ENCODE measurements at places on chromosomes 13 and 19. TPM values are rescaled to one million over a fixed set of nuclear protein-coding genes. Genes with fewer than 3 reads are reported as not detected.

Gene PLA2G4C
- not detected for polyA plus RNA-seq

Gene CCNE1
- polyA plus RNA-seq = not detected

Gene IFNL1
- polyA plus RNA-seq = 4.8 TPM

Gene CD37
- 179 TPM for polyA plus RNA-seq

Gene SAMD1
- polyA plus RNA-seq = not detected

Gene APOE
- not detected for polyA plus RNA-seq

Gene HPN
- polyA plus RNA-seq = not detected

Gene KRTDAP
- polyA plus RNA-seq = not detected

Gene KLK4
- polyA plus RNA-seq = not detected

Gene ZNF571
- 4.5 TPM for polyA plus RNA-seq

Gene UBE2L5
- polyA plus RNA-seq = not detected

Gene PEG3
- not detected for polyA plus RNA-seq

GRCh38 chr19:1061987-1062386 lies 5.0 kb upstream of the ARHGAP45 start:
- H3K4me1 ChIP-seq = peaks cover 26% of the 10 kb centered on the region
- H3K27ac ChIP-seq = no peak overlapping the region
- H3K27me3 ChIP-seq = peaks cover 2% of the 10 kb centered on the region
- H3K4me3 ChIP-seq = no peak overlapping the region

DNA sequence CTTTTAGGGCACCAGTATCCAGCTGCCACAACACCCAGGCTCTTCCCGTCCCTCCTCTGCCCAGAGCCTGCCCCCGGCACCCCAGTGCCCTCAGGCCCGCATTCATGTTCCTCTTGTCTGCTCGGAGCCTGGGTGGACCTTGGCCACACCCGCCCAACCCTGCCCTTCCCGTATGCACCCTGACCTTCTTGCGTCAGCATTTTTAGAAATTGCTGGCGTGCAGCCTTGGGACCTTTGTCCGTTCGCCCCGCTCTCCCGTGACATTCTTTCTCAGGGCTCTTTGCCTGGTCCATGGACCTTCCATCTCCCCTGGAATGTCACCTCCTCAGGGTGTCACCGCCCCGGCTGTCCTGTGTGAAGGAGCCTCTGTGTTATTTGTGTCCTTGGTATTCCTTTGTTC lies 7.6 kb downstream of the NUCB1 start:
- DNase-seq = no peak
- H3K36me3 ChIP-seq = peaks cover 18% of the 10 kb centered on the region
- no peaks in the 10 kb centered on the region for H3K27me3 ChIP-seq
- H3K27ac ChIP-seq = no peak overlapping the region
- H3K4me1 ChIP-seq = peaks cover under 1% of the 10 kb centered on the region

DNA sequence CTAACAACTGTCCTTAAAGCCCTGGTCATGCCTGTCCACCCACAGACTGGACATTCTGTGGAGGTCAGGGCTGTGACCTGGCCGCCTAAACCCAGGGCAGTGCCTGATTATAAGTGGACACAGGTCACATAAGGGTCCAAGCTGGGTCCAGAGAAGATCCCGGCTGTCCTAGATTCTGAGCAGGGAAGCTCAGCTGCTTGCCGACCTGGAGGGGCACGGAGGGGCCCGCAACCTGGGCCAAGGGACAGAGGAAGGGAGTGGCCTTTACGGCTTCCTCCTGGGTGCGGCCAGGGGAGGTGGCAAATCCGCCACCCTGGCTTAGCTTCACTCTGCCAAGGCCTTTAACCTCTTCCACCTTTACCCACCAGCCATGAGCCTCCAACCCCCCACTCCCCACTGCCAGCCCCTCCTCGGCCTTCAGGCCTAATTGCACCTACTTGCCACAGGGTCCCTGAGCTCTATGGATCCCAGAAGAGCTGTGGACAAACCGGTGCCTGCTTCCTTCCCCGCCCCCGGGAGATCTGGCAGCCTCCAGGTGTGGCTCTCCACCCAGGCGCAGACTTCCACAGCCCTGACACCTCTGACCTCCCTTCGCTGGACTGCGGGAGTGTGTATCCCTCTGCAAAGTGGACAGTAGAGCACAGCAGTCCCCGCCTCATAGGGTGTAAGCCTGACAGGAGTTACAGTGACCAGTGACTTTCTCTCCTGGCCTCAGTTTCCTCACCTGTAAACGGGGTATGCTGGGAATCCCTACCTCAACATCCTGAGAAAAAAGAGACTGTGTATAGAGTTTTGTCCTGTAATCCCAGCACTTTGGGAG lies 1.7 kb downstream of the CD320 start:
- H3K4me3 ChIP-seq = peak overlapping the region; percentile 94
- peak overlapping the region; percentile 95 for H3K27ac ChIP-seq
- peaks cover 8% of the 10 kb centered on the region for H3K27me3 ChIP-seq

- H3K4me1 ChIP-seq = no peaks in the 10 kb centered on the region
- H3K27me3 ChIP-seq = no peaks in the 10 kb centered on the region
- no peak overlapping the region for H3K27ac ChIP-seq
- H3K36me3 ChIP-seq = no peaks in the 10 kb centered on the region
- DNase-seq = no peak
These were observed 162.3 kb downstream of the DACH1 start for GRCh38 chr13:71704656-71705055.

GRCh38 chr19:40590464-40591265 lies 10.5 kb upstream of the LTBP4 start:
- H3K36me3 ChIP-seq = peaks cover 18% of the 10 kb centered on the region
- no peak for DNase-seq
- peaks cover 17% of the 10 kb centered on the region for H3K4me1 ChIP-seq
- no peak overlapping the region for H3K4me3 ChIP-seq
- no peak overlapping the region for H3K27ac ChIP-seq

- peaks cover 32% of the 10 kb centered on the region for H3K4me1 ChIP-seq
- no peak overlapping the region for H3K27ac ChIP-seq
- no peaks in the 10 kb centered on the region for H3K36me3 ChIP-seq
- H3K27me3 ChIP-seq = peaks cover 12% of the 10 kb centered on the region
- no peak for DNase-seq
- peak overlapping the region; percentile 53 for H3K4me3 ChIP-seq
These were observed 4.8 kb downstream of the KLF16 start for GRCh38 chr19:1858412-1859081.

DNA sequence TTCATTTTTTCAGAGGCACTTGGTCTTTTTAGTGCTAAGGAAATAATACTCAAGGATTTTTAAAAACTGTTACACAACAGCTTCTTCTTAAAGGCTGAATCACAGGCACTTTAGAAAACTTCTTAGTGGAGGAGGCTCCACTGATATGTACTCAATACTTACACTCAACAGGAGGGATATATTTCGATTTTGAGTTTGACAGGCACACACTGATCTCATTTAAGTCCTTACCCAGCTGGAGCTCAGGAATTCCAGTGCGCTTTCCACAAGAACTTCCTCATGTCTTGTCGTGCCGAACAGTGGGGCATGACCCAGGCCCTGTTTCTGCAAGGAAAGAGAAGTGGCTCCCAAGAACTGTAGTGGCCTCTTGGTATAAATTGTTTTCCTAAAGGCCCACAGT lies 103.8 kb downstream of the RGCC start:
- DNase-seq = no peak
- H3K27ac ChIP-seq = no peak overlapping the region
- H3K4me3 ChIP-seq = no peak overlapping the region
- peaks cover 6% of the 10 kb centered on the region for H3K27me3 ChIP-seq

DNA sequence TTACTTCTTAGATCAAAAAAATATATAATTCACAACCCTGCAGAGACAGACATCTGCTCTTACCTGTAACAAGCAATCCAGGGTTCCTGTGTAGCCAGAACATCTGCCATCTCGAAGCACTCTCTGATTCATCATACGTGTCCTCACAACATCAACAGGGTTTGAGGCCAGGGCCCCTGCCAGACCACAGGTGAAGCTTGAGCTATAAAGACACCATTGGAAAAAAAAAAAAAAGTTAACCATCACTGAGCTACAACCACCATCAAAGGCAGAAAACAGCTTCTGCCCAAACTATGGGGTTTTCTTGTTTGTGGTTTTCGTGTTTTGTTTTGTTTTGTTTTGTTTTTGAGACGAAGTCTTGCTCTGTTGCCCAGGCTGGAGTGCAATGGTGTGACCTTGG lies 19.3 kb downstream of the SLC25A30 start:
- peak overlapping the region; percentile 65 for H3K27ac ChIP-seq
- peaks cover 64% of the 10 kb centered on the region for H3K4me1 ChIP-seq
- peak; percentile 71 for DNase-seq
- peaks cover 25% of the 10 kb centered on the region for H3K36me3 ChIP-seq
- peak overlapping the region; percentile 5 for H3K4me3 ChIP-seq

GRCh38 chr13:41182231-41182630 lies 12.1 kb downstream of the KBTBD7 start:
- peaks cover 5% of the 10 kb centered on the region for H3K27me3 ChIP-seq
- no peak for DNase-seq
- H3K36me3 ChIP-seq = no peaks in the 10 kb centered on the region
- H3K4me1 ChIP-seq = no peaks in the 10 kb centered on the region
- no peak overlapping the region for H3K4me3 ChIP-seq
